ENCODE measurements at places on chromosomes 13 and 19.

- DNase-seq: peak; percentile 3
Observed at GRCh38 chr19:9498183-9498902, at the start of gene ZNF560. Gene ZNF560, minus strand, starts transcription at chr19:9498616. Its CDS starts 23,303 bp downstream, at chr19:9475313.

DNA sequence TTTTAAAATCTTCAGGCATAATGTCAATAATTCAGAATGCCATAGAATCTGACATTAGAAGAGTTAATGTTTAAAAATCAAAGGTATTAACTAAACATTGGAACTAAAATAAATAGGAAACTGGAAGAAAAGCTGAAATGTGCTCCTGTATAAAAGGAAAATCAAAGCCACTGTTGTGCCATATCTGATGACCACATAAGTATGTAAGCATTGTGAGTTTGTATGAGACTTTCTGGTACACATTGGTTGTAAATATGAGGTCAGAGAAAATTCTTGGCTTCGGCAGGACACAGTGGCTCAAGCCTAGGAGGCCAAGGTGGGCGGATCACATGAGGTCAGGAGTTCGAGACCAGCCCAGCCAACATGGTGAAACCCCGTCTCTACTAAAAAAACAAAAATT lies 48.3 kb upstream of the INTS6 start:
- DNase-seq: no peak

GRCh38 chr19:53894707-53895106 lies 12.7 kb downstream of the PRKCG start:
- DNase-seq: no peak

- no peak for DNase-seq
Observed at GRCh38 chr19:42345191-42345812, 19.9 kb downstream of the MEGF8 start.

- no peak for DNase-seq
Observed at GRCh38 chr13:48151363-48152161, 56.7 kb upstream of the MED4 start.

DNA sequence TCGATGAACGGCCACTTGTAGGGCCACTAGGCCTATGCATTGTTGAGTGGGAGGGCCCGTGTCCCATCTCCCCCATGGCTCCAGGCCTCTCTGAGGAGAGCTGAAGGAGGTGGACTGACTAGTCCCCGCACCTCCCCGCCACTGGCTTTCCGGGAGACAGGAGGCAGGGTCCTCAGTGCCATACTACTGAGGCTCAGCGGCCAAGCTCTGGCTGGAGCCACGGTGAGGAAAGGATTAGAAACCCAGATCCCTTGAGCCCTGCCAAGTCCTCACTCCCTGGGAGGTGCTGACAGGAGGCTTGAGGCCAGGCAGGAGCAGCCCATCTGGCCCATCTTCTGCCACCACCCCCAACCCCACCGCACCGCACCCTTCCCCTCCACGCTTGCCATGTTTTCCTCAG lies 29.0 kb downstream of the CCDC8 start:
- no peak for DNase-seq

- DNase-seq: no peak
Observed at GRCh38 chr13:27954406-27954851, 14.7 kb downstream of the CDX2 start.

DNA sequence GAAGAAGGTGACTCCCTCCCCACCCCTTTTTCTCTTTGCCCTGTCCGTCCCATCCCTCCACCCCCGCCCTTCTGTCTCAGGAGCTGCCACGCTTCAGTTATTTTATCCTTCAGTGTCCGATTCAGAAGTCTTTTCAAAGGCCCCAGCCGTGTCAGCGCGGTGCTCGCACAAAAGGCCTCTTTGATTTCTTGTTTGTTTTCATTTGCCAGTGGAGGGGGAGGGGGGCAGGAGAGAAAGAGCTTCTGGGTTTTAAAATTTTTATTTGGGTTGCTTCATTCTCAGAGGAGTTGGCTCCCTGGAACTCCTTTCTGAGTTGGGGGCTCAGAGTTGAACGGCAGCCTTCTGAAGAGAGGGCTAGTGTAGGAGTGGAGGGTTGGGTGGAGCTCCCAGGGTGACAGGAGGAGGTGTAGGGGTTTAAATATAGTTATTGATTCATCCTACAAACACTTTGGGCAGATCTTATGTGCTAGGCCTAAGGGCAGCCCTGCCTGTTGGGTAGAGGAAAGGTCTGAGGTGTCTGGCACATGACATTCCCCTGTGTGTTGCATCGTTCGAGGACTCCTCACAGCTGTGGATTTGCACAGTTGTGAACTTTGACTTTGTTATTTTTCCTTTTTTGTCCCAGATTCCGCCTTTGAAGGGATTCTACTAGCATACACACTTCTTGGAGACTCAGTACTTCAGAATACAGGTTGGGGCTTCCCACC lies 36.8 kb downstream of the NFIX start:
- DNase-seq: no peak

GRCh38 chr19:17687141-17687856 lies 855 bp downstream of the UNC13A start:
- DNase-seq: no peak

GRCh38 chr13:38494445-38494844 lies 144.8 kb downstream of the UFM1 start:
- no peak for DNase-seq

DNA sequence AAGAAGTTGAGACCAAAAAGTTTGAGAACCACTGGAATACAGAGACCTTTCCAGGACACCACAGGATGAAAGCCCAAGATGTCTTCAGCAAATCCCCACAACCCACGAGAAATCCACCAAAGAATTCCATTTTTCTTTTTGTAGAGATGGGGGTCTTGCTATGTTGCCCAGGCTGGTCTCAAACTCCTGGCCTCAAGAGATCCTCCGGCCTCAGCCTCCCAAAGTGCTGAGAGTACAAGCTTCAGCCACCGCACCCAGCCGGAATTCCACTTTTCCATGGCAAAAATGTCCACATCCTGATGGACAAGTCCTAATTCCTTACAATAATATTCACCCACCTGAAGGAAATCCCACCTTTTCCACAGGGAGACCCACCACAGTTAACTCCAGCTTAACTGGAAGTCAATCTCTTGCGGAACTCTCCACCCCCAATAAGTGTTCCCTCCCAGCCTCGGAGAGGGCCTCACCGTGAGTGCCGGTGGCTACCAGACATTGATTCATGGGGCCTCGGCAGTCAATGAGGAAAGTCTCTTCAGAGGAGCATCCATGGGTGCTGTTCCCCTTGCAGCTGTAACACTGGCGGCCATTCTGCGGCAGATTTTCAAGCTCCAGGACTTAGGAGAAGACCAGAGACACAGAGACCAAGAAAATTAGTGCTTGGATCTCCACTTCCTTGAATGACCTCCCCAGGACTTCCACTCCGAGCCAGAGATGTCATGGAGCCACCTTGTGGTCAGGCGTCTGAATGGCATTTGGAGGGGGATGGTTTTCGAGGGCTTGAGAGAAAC lies 12.3 kb upstream of the CADM4 start:
- DNase-seq: peak; percentile 59

DNA sequence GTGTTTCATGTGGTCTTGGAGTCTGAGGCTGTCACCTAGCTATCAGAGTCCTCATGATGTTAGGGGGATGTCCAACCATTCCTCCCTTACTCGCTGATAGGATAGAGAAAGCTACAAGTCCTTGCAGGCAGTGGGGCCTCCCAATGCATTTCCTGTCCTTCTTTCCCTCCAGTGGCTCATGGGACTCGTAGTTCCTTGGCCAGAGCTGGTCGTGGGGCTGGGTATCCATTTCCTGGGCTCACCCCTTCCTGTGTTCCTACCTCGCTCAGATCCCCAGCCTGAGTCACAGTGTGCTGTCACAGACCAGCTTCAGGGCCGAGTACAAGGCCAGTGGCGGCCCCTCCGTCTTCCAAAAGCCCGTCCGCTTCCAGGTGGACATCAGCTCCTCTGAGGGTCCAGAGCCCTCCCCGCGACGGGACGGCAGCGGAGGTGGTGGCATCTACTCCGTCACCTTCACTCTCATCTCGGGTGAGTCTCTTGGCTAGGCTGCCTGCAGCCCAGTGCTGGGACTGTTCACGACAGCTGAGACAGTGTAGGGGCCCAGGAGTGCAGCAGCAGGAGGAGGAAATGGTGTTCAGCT lies 19.1 kb downstream of the TMEM150B start:
- no peak for DNase-seq

DNA sequence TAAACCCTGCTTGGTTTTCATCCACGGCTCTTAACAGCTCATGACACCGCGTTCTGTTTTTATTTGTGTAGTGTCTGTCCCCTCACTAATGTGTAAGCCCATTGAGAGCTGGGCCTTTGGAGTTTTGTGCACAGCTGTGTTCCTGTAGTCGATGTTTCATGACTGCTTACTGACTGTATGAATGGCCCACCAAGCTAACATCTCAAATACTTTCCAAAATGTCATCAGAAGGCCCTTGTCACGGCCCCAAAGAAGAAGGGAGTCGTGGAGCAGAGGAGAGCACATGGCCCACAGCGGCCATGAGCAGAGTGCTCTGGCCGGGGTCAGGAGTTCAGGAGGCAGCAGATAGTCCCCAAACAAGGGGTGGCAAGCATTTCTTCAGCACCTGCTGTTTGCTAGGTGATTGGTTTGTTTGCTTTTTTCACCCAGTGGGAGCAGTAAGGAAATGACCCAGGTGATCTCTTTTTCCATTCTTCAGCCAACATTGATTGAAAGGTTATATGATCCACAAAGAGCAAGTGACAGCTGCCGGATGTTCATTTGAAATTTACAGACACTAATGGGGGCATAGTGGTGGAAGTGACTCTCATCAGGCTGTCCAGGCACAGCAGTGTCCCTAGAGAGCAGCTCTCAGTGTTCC lies 315.2 kb downstream of the ATP8A2 start:
- no peak for DNase-seq

GRCh38 chr13:30639671-30640070 lies 22.0 kb downstream of the USPL1 start:
- DNase-seq: no peak

- no peak for DNase-seq
Observed at GRCh38 chr13:30871588-30872275, 34.3 kb upstream of the MEDAG start.

DNA sequence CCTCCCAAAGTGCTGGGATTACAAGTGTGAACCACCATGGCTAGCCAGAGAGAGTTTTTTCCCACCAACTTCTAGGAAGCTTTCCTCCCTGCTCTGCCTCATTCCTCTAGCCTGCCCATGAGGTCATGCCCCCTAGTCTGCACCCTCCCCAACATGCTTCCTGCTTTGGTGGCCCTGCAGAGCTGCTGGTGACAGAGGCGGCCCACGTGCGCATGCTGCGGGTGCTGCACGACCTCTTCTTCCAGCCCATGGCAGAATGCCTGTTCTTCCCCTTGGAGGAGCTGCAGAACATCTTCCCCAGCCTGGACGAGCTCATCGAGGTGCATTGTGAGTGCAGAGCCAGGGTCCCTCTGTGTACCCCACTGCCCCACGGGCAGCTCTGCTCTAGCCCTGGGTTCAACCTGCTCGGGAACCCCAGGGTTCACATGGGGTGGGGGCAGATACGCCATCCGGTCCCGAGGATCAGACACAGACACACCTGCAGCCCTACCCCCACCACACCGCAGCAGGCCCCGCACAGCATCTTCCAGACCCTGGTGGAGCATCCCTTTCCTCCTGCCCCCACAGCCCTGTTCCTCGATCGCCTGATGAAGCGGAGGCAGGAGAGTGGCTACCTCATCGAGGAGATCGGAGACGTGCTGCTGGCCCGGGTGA lies 18.9 kb downstream of the ARHGEF1 start:
- no peak for DNase-seq
